ENCODE measurements at places on chromosomes 13 and 19.

- peak; percentile 81 for DNase-seq
Measured at GRCh38 chr19:45177817-45178261, at the start of gene TRAPPC6A. TSS of gene TRAPPC6A (minus strand) at chr19:45178237. CDS start at chr19:45178218, 19 bp downstream.

GRCh38 chr13:89827552-89827951, 1519.9 kb upstream of the MIR17HG start:
- no peak for DNase-seq

- peak; percentile 72 for DNase-seq
Measured at GRCh38 chr13:25375727-25376358, 4.1 kb downstream of the ATP8A2 start.

DNA sequence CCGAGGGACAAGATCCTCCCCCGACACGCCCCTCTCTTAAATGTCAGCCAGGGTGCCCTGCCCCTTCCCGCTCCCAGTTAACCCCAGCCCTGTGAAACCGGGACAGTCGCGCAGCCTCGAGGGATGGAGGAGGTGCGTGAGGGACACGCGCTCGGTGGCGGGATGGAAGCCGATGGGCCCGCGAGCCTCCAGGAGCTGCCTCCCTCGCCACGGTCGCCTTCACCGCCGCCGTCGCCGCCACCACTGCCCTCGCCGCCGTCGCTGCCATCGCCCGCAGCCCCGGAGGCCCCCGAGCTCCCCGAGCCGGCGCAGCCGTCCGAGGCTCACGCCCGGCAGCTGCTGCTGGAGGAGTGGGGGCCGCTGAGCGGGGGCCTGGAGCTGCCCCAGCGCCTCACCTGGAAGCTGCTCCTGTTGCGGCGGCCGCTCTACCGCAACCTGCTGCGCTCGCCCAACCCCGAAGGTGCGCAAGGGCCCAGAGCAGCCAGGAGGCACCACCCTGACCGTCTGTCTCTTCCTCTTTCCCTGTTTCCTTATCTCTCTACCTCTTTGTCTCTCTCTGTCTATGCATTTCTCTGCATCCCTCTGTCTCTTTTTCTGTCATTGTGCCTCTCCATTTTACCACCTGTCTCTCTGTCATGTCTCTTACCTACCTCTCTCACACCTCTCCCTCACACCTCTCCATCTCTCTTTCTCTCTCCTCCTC, at the start of gene NCCRP1:
TSS of gene NCCRP1 (plus strand) at position 105 of the 703 bp plus-strand sequence. CDS start at position 124, 19 bp downstream.
- peak; percentile 52 for DNase-seq

DNA sequence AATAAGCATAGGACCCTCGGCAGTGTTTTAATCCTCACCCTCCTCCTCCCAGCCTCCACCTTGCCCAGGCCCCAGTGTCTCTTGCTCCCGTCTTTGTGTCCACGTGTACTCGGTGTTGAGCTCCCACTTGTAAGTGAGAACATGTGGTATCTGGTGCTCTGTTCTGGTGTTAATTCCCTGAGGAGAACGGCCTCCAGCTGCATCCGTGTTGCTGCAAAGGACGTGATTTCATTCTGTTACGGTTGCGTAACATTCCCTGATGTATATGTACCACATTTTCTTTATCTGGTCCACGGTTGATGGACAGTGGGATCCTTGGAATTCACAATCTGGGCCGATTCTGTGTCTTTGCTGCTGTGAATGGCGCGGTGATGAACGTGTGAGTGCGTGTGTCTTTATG, 44.7 kb upstream of the TFDP1 start:
- DNase-seq = no peak

- DNase-seq = no peak
Measured at GRCh38 chr19:11064831-11065303, 24.4 kb upstream of the LDLR start.

GRCh38 chr13:106533101-106533942, 2.1 kb downstream of the EFNB2 start:
- DNase-seq = peak; percentile 73

- DNase-seq = peak; percentile 37
Measured at GRCh38 chr19:35476149-35476548, 14.1 kb downstream of the KRTDAP start.

GRCh38 chr13:25743421-25743820, 308.4 kb downstream of the SHISA2 start:
- no peak for DNase-seq

GRCh38 chr13:35191883-35192282, 249.8 kb downstream of the NBEA start:
- DNase-seq = peak; percentile 3

DNA sequence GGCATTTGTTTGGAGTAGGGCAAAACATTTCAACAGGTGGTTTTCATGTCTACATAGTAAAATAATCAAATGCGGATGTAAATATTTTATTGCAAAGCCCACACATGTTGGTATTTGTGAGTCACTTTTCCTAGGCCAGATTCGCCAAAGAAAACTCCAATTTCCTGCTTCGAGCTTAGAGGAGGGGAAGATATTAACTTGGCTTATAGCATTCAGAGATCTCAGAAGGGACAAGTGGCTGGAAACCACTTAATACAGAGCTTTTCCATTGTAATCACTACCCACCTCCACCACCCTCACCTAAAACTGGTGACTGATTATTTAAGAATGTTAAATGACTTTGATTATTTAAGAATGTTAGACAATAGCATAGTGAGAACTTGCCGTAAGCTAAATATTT, 530.6 kb upstream of the SPRY2 start:
- DNase-seq = no peak

DNA sequence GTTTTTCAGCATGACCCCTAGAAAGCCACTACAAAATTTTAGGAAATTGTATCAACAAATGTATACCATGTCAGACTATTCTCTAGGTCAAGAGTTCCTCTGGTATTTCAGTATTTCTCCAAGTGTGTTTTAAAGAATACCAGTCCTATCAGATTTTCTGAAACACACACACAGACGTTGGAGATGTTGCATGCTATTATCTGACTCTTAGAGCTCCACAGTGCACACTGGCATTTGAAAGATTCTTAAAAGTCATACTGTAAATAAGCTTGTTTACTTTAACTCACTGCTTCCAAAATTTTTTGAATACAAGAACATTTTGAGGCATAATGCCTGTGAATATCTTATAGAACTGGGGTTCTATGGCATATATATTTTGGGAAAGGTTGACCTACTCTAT, 33.8 kb upstream of the VWA8 start:
- no peak for DNase-seq

GRCh38 chr19:12217332-12217731, 54.4 kb downstream of the ZNF136 start:
- no peak for DNase-seq

GRCh38 chr19:50720181-50720920, 749 bp upstream of the SHANK1 start:
- no peak for DNase-seq

- no peak for DNase-seq
Measured at GRCh38 chr19:58332697-58333096, 5.9 kb downstream of the ZSCAN22 start.

GRCh38 chr19:869245-870177, 10.0 kb downstream of the CFD start:
- peak; percentile 43 for DNase-seq

DNA sequence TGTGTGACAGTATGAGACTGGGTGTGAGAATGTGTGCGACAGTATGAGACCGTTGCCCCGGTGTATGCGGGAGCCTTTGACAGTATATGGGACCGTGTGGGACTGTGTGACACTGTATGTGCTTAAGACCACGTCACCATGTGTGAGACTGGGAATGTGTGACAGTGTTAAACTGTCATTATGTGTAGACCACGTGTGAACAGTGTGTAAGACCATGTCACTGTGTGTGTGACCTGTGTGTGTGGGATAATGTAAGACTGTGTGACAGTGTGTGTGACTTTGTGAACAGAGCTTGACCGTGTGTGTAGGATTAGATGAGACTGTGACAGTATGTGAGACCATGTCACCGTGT, 549 bp downstream of the ZNF583 start:
- DNase-seq = no peak

DNA sequence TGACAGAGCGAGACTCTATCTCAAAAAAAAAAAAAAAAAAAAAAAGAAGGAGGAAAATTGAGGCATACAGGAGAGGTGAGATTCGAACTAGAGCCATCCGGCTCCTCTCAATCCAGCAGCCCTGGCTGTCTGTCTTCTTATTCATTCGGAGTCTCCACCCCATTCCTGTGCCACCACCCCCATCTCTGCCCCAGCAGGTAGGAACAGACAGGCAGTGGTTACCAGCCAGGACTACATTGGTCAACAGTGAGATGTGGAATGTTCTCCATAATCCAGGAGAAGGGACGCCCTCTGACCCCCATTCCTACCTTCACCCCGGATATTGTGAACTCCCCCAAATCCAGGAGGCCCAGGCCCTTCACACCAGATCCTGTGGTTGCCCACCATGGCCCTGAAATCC, 6.6 kb upstream of the S1PR2 start:
- peak; percentile 71 for DNase-seq
